Small intestine (tissue), 16 donors: ENCODE measurements at places on chromosomes 16 and 17. TPM values are rescaled to one million over a fixed set of nuclear protein-coding genes. Genes with fewer than 3 reads are reported as not detected.

Gene EFNB3
- polyA plus RNA-seq: not detected

Gene HBZ
- polyA plus RNA-seq: 1.0 TPM

Gene EFCAB3
- polyA plus RNA-seq: not detected

Gene CCDC154
- 1.4 TPM for polyA plus RNA-seq

Gene LRRC36
- polyA plus RNA-seq: 0.87 TPM

Gene REXO5
- polyA plus RNA-seq: 3.8 TPM

Gene CD300E
- 0.22 TPM for polyA plus RNA-seq

Gene CLEC3A
- polyA plus RNA-seq: 0.04 TPM

Gene CHST5
- 29.3 TPM for polyA plus RNA-seq

Gene RNF167
- polyA plus RNA-seq: 108 TPM

Gene KIF19
- polyA plus RNA-seq: 0.45 TPM

Gene NDRG4
- 3.6 TPM for polyA plus RNA-seq

Gene ANKRD40CL
- polyA plus RNA-seq: 39.0 TPM

Gene LDHD
- 8.9 TPM for polyA plus RNA-seq

Gene ZNF205
- polyA plus RNA-seq: 16.9 TPM

Gene KRT39
- polyA plus RNA-seq: 0.03 TPM

Gene RASL10B
- 1.7 TPM for polyA plus RNA-seq

Gene TK1
- polyA plus RNA-seq: 11.6 TPM

Gene SYNGR3
- polyA plus RNA-seq: 0.75 TPM

Gene NHLRC4
- not detected for polyA plus RNA-seq

Gene BTBD17
- polyA plus RNA-seq: not detected

Gene HEATR9
- 0.01 TPM for polyA plus RNA-seq

Gene C17orf100
- polyA plus RNA-seq: 2.6 TPM

Gene SLC16A13
- 8.0 TPM for polyA plus RNA-seq

Gene MT4
- polyA plus RNA-seq: not detected

Gene KAT2A
- polyA plus RNA-seq: 40.1 TPM

Gene TRAPPC2L
- 104 TPM for polyA plus RNA-seq

Gene MT1G
- 1,801 TPM for polyA plus RNA-seq

Gene MED31
- 7.6 TPM for polyA plus RNA-seq

Gene FOXO3B
- polyA plus RNA-seq: not detected

Gene TRAF7
- polyA plus RNA-seq: 63.3 TPM

Gene FN3KRP
- 27.3 TPM for polyA plus RNA-seq

Gene ANKRD40
- polyA plus RNA-seq: 23.8 TPM

Gene ZSCAN10
- polyA plus RNA-seq: 0.03 TPM

Gene TSPAN10
- polyA plus RNA-seq: 1.1 TPM

Gene TSPOAP1
- 3.1 TPM for polyA plus RNA-seq

Gene KRT17
- 1.8 TPM for polyA plus RNA-seq
